CD4-positive, alpha-beta T cell treated with Interleukin-1 beta for 1 hour (primary cell): ENCODE measurements at places on chromosomes 2 and 18.

DNA sequence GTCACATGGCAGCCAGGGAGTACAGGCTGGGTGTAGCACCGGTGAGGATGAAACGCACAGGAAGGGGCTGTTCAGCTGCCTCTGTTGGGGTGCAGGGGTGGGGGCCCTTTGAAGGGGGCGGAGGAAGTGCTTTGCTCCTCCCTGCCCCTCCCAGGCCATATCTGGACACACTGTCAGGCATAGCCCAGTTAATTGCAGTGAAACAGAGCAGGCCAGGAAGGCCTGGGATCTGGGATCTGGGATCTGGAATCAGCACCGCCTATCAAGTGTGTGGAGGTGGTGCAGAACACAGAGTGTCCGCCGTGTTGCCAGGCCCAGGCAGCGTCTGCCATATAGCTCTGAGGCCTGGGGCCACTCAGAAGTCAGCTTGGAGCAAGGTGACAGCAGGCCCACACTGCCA, 119.3 kb upstream of the MSH2 start:
- DNase-seq = no peak

DNA sequence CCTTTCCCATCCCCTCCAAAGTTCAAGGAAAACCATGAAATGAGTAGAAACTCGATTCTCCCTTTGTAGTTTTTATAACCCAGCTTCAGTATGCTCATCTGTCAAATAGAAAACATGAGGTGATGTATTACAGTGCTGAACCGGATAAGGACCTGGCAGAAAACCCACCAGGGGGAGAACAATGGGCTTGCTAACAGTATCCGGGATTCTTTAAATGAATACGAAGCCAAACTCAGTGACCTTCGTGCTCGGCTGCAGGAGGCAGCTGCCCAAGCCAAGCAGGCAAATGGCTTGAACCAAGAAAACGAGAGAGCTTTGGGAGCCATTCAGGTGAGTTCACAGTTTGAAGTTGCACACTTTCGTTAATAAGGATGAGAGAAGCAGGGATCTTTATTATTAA, 113.6 kb upstream of the TTC39C start:
- DNase-seq = no peak

DNA sequence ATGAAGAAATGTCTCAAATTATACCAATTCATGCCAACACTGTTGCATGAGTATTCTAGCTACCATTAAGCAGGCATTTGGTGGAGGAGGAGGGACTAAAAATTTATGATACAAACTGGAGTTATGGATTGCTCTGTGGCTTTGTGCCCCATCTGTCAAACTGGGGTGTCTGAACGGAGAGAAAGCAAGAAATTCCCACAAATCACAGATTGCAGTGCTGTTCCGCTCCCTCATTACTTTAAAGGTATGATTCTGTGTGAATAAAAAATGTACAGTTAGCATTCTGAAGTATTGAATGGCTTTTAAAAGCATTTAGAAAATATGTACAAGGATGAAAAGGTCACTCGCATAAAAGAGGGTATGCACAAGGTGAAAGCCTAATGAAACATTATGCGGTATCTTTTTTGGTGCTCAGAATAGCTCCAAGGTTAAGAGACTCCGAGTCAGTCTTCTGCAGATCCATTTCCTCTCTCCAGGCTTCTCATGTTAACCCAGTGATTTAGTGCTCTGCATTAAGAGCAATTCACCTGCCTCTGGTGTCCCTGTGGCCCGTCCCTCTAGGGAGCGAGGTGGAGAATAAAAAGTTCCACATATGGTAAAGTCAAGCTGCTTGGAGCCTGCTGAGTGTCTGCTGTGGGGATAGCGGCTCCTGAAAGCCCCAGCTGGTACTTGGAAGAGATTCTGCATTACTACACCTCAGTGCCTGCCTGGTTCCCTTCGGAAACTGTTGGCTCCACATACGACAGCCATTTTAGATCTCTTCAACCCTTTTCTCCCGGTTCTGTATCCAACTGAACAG, 184.2 kb downstream of the ZNF521 start:
- DNase-seq = no peak

GRCh38 chr2:182018218-182018617, 32.6 kb downstream of the PPP1R1C start:
- DNase-seq = no peak

DNA sequence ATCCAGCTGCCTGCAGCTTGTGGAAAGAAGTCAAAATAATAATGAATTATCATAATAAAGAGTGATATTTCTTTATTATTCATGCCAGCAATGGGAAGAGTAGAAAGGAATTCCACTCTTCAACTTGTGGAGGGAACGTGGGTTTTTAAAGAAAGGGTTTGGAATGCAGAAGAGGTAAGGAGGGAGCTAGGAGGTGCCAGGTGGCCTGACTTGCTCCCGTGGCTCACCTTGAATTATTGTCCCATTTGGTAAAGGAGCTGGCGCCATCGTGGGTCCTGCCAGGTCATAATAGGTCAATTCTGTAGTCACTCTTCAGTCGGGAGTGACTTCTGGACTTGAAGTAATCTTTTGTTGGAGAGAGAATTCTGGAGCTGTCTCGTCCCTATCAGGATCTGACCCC, 95.2 kb upstream of the BARD1 start:
- DNase-seq = no peak

DNA sequence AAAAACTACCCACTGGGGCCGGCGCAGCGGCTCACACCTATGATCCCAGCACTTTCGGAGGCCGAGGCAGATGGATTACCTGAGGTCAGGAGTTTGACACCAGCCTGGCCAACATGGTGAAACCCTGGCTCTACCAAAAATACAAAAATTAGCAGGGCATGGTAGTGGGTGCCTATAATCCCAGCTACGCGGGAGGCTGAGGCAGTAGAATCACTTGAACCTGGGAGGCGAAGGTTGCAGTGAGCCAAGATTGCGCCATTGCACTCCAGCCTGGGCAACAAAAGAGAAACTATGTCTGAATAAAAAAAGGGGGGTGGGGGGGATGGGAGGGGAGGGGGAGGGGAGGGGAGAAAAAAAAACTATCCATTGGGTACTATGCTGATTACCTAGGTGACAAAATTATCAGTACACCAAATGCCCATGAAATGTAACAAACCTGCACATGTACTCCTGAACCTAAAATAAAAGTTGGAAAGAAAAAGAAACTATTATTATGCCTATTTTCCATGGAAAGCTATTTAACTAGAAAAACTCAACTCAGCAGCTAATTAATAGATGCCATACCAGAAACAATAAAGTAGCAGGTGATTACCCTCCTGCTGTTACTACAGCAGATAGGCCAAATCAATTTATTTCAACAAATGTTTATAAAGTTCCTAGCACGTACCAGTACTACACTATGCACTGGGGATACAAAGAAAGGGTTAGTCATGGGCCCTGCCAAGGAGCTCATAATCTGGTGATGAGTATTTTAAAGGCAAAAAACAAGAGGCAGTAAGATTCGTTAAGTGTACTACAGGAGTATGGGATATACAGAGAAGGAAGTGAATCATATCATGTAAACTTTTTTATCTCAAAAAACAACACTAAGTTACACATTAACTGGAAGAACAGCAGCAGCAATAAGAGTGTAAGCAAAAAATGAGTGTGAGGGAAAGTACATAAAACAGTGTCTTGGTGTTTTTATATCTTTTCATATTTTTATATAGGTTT, 112.8 kb upstream of the SLC39A10 start:
- DNase-seq = no peak

- DNase-seq = no peak
These were observed 271.1 kb upstream of the CDH19 start for GRCh38 chr18:66874812-66875474.

DNA sequence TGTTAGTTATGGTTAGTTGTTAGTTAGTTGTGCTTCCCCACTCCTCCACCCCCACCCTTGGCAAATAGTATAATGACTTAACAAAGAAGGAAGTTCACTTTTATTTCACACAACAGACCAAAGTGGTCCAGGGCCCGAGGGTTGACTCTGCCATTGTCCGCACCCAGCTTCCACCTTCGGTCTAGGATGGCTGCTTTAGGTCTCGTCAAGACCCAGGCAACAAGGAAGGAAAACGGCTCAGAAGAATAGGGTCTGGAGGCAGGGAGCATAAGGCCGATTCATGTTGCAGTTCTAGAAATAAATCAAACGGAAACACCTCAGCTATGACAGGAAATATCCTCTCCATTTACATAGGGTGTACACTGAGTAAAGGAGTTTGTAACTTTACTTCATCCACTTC, 206.0 kb upstream of the CXCR4 start:
- no peak for DNase-seq
